ENCODE measurements at places on chromosomes 13 and 19.

GRCh38 chr13:40351537-40352379, 314.7 kb downstream of the FOXO1 start:
- no peak for DNase-seq

GRCh38 chr19:46023311-46023779, 492 bp upstream of the PGLYRP1 start:
- no peak for DNase-seq

GRCh38 chr19:42229855-42230351, 9.8 kb downstream of the ZNF526 start:
- DNase-seq: no peak

DNA sequence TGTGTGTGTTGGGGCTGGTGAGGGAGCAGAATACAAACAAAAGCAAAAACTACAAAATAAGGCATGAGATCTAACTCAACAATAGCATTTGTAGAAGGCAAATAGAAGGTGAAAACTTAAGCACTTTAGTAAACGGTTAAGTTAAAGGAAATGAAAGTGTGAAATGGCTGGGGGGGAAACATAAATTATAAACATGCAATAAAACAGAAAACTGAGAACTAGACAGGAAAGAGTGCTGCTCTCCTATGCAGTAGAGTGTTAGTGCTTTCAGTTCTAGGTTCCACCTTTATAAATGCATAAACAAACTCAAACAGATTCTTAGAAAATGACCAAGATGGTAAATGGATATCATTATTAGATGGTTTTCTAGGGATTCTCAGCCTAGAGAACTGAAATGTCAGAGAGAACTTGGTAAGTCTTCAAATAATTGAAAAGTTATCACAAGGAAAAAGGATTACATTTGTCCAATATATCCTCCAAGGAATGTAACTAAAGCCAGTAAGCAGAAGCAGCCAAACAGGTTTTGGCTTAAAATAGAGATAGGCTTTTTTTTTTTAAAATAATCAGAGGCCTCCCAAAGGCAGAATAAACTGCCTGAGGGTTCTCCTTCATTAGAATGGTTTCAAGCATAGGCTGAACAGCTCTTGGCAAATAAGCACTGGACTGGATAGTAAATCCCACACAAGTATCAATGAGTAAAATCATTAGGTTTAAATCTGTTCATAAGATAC, 23.3 kb downstream of the RBM26 start:
- DNase-seq: no peak

DNA sequence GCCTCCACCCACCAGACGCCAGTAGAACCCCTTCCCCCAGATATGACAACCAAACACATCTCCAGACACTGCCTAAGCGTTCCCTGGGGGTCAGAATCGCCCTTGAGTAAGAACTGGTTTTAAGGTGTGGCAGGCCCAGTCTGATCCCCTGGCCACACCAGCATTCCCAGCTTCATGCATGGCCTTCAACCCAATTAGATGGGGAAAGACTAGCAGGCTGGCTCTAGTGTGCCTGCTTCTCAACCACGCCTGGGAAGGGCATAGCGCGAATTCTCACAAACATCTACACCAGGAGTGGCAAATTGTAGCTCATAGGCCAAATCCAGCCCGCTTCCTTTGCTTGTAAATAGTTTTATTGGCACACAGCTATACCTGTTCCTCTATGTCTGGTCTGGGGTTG, 13.6 kb downstream of the HAUS8 start:
- no peak for DNase-seq

All from SW 1271 (cell line).